ENCODE measurements at places on chromosomes 12 and 14. TPM values are rescaled to one million over a fixed set of nuclear protein-coding genes. Genes with fewer than 3 reads are reported as not detected.

The TRHDE gene
- 0.47 TPM for total RNA-seq

The OR4K5 gene
- total RNA-seq = not detected

The MGAT4C gene
- not detected for total RNA-seq

The LUM gene
- 7.5 TPM for total RNA-seq

The NEUROD4 gene
- total RNA-seq = not detected

All from hair follicular keratinocyte (primary cell).